ENCODE measurements at places on chromosomes 4 and X.

GRCh38 chrX:133637765-133638164 is 222.5 kb upstream of the GPC4 start:
- no peak for DNase-seq

DNA sequence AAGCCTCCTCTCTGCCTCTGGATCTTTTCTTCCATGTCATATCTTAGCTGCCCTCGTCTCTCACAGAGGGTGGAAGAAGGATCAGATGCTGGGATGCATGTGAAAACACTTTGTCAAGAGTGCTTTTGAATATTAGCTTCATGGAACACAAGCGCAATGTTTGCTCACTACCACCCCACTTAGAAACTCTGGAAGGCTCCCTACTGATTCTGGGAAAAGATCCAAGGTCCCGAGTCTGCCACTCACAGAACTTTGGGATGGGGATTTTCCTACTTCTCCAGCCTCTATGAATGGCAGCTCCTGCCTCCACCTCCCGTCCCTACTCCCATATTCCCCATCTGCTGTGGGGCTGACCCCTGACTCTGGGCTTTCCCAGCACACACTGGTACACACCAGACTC is 40.2 kb upstream of the CRMP1 start:
- DNase-seq, result no peak

GRCh38 chr4:151673908-151674520 is 86.8 kb downstream of the GATB start:
- DNase-seq, result no peak

- no peak for DNase-seq
Observed at GRCh38 chr4:5019274-5019673, at the start of gene CYTL1. CYTL1 (minus strand) TSS chr4:5019458; CDS start chr4:5019445, 13 bp downstream.

GRCh38 chrX:133493366-133493765 is 78.1 kb upstream of the GPC4 start:
- DNase-seq, result peak; percentile 22

GRCh38 chr4:105061136-105061696 is 85.5 kb upstream of the TET2 start:
- peak; percentile 15 for DNase-seq

DNA sequence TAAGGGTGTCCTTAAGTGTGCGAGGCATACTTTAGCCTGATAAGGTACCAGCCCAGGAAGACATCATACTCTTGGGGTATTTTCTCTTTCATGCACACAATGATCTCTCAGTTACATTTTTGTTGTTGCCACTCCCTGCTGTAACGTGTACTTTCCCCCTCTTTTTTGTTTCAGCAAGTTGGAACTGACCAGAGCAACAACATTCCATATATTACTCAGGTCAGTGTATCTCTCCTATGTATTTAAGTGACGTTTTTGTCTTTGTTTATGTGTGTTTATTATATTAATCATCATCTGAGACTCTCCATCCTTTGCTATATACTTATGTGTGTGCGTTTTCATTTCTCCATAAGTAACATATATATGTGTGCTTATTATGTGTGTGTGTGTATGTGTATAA is 71.3 kb upstream of the VBP1 start:
- no peak for DNase-seq

DNA sequence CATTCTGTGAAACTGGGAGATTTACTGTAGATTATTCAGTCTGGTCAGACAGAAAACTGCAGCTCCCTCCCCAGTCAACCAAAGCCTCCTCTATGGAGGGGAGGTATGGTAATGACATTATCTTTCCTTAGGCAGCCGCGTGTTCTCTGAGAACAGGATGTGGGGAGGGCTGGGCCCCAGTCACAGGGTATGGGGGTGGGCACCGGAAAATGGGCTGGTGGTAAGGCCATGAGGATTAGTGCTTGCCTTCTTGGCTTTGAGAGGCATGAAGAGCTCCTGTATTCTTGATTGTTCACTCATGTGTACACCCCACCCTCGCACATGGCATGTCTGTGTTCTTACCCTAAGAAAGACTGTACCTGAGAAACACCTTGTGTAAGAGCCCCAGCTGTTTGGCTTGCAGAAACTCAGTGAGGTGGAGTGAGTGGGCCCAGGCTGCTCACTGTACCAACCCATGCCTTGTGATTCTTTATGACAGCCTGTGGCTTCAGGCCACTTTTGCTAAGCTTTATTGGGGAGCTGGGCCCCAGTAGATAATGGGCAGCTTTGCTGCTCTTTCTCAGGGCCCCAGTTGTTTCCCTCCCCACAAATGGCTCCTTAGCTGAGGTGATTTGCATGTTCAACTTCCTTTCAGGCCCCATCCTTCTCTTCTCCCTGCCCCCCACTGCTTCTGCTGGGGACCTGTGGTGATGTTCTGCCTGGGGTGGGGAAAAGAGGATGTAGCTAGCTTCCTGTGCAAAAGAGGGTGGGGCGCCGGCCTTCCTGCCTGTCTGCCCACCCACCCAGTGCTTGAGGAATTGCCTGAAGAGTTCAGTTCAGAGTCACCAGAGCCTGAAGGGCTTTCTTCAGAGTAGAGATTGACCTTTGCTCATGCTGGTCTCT is 30.7 kb downstream of the MSN start:
- DNase-seq, result no peak

GRCh38 chr4:41418444-41418843 is 119.5 kb upstream of the LIMCH1 start:
- DNase-seq, result no peak

GRCh38 chr4:53322696-53323095 is 43.2 kb downstream of the SCFD2 start:
- DNase-seq, result peak; percentile 21

- DNase-seq, result no peak
Observed at GRCh38 chr4:152523731-152524130, 12.2 kb downstream of the FBXW7 start.

DNA sequence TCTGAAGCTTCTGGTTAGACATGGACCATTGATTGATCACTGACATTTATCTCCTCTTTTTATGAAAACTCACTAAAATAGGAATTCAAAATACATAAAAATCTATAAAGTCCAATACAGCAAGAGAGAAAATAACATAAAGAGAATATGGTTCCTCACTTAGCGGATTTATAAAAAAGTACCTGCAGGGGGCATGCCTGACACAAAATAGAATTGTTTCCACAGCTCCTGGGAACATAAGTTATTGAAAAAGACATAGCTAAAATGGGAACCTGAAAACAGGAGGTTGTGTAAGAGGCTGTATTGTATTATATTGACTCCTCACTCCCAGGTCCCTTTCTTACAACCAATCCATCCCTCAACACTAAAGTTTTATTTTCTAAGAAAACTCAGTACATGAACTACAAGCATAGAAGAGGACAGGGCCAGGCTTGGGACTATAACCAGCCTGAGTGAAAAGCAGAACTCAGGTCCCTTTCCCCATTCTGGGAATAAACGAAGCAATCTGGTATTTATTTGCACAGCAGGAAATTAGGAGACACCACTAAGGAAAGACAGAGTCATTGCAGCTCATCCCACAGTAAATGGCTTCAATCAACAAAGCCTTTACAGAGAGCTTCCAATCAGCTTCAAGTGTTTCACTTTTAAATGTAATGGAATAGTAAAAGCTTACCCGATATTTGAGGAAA is 121.1 kb upstream of the NDST4 start:
- peak; percentile 4 for DNase-seq

DNA sequence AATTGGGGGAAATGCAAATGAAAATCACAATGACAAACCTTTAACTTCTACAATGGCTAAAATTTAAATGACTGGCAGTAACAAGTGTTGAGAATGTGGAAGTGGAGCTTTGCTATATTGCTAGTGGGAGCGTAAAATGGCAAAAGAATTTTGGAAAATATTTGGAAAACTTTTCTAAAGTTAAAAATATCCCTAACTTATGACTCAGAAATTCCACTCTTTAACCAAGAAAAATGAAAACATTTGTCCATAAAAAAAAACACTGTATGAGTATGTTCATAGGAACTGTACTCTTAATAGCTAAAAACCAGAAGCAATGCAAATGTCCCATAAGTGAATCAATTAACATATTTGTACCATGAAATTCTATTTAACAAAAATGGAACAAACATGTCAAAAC is 3.6 kb downstream of the TBCK start:
- DNase-seq, result peak; percentile 26

- peak; percentile 42 for DNase-seq
Observed at GRCh38 chr4:128379860-128380259, 92.2 kb upstream of the PGRMC2 start.

DNA sequence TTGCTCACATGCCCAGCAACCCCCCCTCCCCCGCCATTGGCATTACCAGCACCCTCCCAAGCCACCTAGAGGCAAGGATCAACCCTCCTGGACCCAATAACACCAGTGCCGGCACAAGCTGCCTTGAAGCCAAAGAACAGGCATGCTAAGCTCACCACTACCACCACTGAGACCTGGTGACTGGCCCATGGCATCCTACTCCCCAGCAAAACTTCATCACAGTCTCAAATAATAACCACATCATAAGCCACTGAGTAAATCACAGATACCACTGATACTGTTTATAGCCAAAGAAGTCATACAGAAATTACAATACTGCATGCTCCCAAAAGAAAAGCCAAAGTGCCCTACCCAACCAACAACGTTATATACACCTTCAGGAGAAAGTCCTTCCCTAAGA is 73.6 kb upstream of the RPL34 start:
- DNase-seq, result no peak

DNA sequence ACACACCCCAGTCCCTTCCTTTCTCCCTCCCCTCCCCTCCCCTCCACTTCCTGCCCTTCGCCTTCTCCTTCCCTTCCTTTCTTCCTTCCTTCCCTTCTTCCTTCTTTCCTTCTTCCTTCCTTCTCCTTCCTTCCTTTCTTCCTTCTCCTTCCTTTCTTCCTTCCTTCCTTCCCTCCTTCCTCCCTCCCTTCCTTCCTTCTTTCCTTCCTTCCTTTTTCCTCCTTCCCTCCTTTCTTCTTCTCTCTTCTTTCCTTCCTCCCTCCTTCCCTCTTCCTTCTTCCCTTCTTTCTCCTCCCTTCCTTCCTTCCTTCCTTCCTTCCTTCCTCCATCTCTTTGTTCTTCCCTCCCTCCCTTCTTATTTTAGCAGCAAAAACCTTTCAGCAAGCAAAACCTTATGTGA is 162.1 kb downstream of the EFNB1 start:
- no peak for DNase-seq

GRCh38 chr4:159505266-159505975 is 402.5 kb downstream of the RAPGEF2 start:
- no peak for DNase-seq

DNA sequence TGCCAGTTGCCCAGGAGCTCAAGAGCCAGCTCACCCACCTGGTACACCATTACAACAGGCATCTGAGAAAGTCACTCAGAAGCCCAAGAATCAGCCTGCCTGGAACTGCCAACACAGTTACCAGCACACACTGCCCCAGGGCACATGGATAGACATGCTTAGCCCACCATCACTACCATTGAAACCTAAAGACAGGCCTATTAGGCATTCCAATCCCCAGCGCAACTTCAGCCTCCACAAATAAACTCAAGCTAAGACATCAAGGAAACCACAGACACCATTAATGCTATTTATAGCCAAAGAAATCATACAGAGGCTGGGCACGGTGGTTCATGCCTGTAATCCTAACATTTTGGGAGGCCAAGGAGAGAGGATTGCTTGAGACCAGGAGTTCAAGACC is 42.3 kb downstream of the ATRX start:
- DNase-seq, result no peak
